Activated CD4-positive, alpha-beta memory T cell treated with anti-CD3 and anti-CD28 coated beads for 36 hours (primary cell): ENCODE measurements at places on chromosomes 2 and 18.

GRCh38 chr18:76953583-76954233 lies 131.4 kb downstream of the ZNF236 start:
- no peak for DNase-seq

- DNase-seq: no peak
These were observed 173.5 kb downstream of the DDX1 start for GRCh38 chr2:15765211-15765610.

GRCh38 chr2:24174851-24175277 lies at the start of gene FAM228A:
FAM228A (plus strand) TSS chr2:24175053; CDS start chr2:24175481, 428 bp downstream.
- DNase-seq: no peak

GRCh38 chr2:162327134-162327769 lies 8.8 kb upstream of the IFIH1 start:
- no peak for DNase-seq

- no peak for DNase-seq
These were observed 111.6 kb upstream of the PIEZO2 start for GRCh38 chr18:11260961-11261461.

DNA sequence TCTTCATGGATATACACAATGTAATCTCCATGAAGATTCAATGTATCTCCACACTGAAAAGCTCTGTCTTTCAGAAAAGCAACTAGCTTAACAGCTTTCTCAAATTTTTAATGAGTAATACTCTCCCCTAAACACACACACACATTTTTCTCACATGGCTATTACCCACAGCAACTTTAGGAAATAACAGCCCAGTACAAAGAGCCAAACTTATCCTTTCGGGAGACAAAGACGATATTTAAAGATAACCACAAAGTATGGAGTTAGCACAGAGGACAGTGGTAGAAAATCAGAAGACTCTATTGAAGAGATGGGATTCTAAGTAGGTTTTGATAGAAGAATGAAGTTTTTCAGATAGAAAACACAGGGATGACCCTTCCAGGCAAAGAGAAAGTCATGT lies 394.9 kb upstream of the TRIB2 start:
- DNase-seq: no peak

DNA sequence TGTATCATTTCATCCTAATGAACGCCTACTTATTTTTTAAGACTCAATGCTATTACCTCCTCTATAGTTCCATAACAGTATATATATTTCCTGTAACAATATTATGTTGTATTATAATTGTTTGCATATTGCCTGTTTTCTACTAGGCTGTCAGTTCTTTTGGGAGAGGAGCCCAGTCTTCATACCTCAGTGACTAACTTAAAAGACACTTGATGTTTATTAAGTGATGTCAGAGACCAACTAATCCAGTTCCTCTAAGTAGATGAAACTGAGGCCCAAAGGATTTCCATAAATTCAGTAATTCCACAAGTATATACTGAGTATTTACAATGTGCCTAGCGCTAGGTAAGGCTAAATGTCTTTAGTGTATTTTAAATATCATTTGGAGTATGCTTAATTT lies 48.9 kb upstream of the AAK1 start:
- DNase-seq: no peak

- no peak for DNase-seq
These were observed 17.0 kb upstream of the HPCAL1 start for GRCh38 chr2:10285556-10286198.
